NAMALWA (cell line): ENCODE measurements at places on chromosomes 11 and 22.

GRCh38 chr22:32951076-32951806 is 106.9 kb downstream of the SYN3 start:
- DNase-seq: no peak

DNA sequence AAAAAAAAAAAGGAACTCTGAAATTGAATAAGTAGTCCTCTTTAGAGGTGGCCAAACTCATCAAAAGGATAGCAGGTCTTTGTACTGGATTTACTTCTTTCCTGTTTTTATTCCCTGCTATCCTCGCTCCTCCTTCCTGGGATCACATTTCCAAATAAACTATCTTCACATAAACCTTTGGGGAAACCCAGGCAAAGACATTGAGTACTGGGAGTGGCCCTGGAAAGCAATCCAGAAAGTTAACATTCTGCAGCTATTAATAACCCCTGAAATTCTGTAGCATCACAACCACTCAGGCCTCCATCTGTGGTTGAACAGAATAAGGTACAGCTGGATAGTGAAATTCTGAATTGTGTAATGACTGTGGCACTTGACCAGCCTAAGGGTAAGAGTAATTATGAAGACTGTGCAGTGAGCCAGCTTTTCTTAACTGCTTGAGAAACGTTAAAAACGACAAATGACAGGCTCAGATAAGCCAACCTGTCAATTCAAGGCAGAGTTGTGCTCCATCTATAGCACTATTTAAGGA is 58.8 kb downstream of the ISX start:
- no peak for DNase-seq

DNA sequence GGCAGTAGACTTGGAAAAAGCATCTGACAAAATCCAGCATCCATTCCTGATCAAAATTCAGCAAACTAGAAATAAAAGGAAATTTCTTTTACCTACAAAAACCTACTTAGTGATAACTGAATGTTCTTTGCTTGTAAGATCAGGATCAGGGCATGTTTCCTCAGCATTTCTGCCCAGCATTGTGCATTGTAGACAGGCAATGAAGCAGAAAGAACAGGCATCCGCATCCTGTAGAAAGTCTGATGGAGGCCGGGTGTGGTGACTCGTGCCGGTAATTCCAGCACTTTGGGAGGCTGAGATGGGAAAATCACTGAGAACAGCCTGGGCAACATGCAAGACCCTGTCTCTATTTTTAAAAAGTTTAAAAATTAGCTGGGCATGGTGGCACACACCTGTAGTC is 32.5 kb upstream of the PANX2 start:
- DNase-seq: no peak

- DNase-seq: no peak
These were observed 27.9 kb downstream of the PAX6 start for GRCh38 chr11:31783252-31783651.

GRCh38 chr11:131402040-131402439 is 31.6 kb downstream of the NTM start:
- DNase-seq: no peak

GRCh38 chr11:78380615-78381051 is 37.0 kb downstream of the GAB2 start:
- no peak for DNase-seq

- no peak for DNase-seq
These were observed 625 bp downstream of the RFPL2 start for GRCh38 chr22:32204040-32204855.

DNA sequence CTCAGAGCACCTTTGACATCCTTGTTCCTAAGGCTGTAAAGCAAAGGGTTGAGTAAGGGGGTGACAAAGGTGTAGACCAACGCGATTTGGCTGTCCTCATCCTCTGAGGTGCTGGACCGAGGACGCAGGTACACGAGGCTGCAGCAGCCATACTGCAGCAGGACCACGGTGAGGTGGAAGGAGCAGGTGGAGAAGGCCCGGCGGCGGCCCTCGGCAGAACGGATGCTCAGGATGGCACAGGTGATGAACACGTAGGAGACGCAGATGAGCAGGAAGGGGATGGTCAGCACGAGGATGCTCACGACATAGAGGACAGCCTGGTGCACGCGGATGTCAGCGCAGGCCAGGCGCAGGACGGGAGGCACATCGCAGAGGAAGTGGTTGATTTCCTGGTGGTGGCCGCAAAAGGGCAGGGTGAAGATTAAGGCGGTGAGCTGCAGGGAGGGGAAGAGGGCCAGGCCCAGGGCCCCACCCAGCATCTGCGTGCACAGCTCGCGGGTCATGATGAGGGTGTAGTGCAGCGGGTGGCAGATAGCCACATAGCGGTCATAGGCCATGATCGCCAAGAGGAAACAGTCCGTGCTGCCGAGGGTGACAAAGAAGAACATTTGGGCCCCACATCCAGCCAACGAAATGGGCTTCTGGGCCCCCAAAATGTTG is 632 bp downstream of the OR10Q1 start:
- DNase-seq: no peak

GRCh38 chr22:44442851-44443595 is 55.0 kb downstream of the RTL6 start:
- no peak for DNase-seq

DNA sequence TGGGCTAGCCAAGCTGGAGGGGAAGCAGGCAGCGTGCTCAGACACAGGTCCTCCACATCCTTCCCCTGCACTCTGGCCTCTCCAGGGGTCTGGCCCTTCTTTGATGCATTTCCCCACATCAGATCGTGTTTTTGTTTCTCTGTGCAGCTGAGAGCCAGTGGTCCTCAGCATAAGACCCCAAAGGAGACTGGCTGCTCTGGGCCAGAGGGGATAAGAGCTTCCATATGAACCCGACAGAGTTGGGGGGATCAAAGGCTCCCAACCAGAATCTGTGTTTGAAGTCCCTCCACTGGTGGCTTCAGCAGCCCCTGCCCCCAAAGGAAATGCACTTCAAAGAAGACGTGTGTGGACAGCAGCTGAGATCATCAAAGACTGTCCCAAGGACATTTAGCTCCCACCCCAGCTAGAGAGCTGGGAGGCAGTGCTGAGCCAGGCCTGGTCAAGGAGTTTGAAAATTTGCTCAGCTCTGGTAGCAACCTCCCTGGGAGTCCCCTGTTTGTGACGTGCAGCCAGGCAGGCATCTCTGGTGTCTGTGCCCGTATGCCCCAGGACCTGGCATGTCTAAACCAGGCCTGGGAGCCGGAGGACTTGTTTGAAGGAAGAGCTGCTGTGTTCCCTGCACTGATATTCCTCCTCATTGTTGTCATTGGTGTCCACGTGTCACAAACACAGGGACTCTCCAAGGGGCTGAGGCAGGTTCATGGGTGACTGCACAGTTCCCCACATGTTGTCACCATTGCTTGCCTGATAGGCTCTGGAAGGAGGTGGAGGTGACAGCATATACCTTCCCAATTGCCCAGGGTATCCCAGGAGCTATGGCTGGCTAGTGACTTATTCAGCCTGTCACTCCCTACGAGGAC is 99.0 kb downstream of the AMOTL1 start:
- no peak for DNase-seq

GRCh38 chr11:82194521-82194920 is 539.1 kb downstream of the FAM181B start:
- peak; percentile 9 for DNase-seq

GRCh38 chr22:39003165-39003638 is 10.9 kb upstream of the APOBEC3C start:
- DNase-seq: peak; percentile 86

GRCh38 chr11:116948391-116948790 is 111.0 kb upstream of the APOA1 start:
- no peak for DNase-seq

DNA sequence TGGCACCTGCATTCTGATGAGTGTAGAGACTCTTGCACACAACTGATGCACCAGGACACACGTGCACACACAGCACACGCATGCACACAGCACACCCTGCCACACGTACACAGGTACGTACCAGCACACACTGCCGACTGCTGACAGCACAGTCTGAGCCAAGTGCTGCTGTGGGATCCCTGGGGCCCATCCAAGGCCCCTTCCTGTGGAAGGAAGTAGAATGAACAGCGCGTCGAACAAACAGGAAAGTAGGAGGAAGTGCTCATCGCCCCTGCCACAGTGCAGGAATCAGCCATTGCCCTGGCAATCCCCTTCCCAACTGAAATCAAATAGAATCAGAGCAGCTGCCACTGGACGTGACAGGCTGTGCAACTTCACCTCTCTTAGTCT is 57.9 kb downstream of the CD82 start:
- DNase-seq: no peak

GRCh38 chr11:10878408-10879214 is 20.8 kb upstream of the ZBED5 start:
- DNase-seq: peak; percentile 93

GRCh38 chr22:25368271-25368670 is 148.8 kb downstream of the CRYBB2 start:
- no peak for DNase-seq

DNA sequence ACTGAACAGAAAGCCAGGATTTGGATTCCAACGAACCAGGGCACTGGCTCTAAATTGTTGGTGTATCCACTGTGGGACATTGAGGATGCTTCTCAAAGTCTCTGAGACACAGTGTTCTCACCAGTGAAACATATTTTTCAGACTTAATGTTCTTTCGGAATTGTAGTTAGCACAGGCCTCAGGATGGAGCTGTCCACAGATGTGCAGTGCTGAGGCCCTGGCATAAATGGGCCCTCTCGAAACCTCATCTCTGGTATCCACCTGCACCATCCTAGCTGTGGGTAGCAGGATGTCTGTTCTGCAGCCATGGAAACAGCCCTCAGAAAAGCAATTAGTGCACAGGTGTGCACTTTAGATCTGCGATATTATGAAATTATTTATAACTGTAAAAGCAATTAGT is 656.8 kb downstream of the TBC1D22A start:
- DNase-seq: no peak

- peak; percentile 68 for DNase-seq
These were observed 6.8 kb downstream of the NAA40 start for GRCh38 chr11:63945477-63946163.

DNA sequence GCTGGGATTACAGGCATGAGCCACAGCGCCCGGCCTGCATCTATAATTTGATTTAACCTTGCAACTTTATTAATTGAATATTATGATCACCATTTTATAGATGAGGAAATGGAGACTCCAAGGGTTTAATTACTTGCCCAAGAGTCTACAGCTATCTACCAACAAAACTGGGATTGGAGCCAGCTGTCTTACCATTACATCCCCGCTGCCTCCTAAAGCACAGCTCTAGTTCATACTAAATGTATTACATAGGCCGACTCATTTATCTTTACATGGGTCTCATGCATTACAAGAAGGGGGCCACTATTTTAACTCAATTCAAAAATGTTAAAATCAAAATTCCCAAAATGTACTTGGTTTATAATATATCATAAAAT is 14.1 kb upstream of the TMA7B start:
- no peak for DNase-seq

GRCh38 chr11:13685461-13686108 is 17.1 kb downstream of the FAR1 start:
- DNase-seq: no peak

DNA sequence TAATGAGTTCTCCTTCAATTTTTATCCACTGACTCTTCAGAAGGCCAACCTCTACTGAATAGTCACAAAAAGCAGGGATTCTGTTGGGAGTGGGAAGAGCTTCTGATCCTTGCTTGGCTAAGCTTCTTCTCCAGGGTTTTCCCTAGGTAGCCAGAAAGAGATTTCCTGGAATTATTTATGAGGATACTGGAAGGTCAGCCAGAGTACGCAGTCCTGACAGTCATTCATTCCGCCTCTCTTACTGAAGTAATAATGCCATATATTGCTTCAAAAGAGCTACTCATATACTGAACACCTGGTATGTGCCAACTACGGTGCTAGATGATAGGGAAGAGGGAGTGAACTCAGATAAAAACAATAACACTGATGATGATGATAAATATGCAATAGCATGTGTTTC is 116.1 kb downstream of the CCDC34 start:
- DNase-seq: no peak

- no peak for DNase-seq
These were observed 35.1 kb upstream of the MUC5AC start for GRCh38 chr11:1122664-1123002.
